ENCODE measurements at places on chromosomes 2 and 18.

DNA sequence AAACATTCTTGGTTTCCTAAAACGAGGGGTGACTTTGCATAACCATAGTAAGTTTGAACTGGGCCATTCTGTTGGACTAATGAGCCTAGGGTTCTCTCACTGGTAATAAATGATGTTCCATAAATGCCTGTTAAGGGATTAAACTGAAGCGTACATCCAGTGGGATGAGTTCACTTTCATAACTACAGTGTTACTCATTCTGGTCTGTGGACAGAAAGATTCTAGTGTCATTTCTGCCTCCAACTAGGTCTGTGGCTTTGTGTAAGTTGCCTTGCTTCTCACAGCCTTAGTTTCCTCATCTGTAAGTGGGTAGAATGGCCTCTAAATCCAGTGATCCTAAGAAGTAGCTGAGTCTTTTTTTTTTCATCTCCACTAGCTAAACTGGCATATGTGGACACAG, 1860.6 kb upstream of the PIK3C3 start:
- DNase-seq, result no peak

- no peak for DNase-seq
Observed at GRCh38 chr18:59387687-59388565, 28.9 kb upstream of the LMAN1 start.

DNA sequence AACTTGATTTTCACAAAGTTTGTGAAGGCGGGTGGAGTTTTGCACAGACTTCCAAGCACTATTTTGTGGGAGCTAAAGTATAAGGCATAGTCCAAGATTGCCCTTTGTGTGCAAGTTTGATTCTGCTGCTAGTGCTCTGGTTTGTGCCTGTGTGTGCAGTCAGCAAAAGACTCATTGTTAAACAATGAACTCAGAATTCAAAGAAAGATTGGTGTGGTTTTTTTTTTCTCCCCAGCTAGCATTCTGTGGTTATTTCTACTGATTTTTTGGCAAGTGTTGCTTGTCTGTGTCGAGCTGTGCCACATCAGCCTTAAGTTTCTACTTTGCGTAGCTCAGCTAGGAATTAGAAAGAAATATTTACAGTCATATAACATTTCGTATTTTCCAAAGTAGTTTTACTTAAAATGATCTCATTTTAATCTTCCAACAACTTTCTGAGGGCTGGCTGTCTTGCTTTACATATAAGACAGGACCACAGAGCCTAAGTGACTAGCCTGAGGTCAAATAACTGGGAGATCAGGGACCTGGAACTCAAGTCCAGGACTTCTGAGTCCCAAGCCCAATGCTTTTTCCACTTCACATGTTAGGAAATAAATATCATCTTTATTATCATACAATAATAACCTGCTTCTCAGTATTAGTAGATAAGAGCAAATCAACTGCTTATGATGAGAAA, 69.8 kb downstream of the BABAM2 start:
- DNase-seq, result peak; percentile 12

DNA sequence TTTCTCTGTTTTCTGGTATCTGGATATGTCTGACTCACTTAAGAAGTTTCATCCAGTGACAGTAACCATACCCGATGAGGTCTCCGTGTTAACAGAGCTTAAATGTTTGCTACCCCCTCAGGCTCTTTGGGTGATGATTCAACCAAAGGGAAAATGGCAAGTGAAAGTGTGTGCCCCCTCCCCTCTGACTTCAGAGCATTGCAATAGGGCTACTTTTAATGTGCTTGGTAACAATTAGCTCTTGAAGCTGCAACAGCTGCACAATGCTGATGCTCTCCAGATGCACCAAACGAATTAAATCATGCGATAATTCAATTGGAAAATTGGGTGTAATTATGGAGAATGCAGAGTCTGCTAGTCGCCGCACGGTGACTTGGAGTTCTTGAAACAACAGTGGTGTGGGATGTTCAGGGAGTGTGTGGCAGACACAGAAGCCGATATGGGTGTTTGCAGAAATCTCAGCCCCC, 270.7 kb downstream of the ALK start:
- no peak for DNase-seq

DNA sequence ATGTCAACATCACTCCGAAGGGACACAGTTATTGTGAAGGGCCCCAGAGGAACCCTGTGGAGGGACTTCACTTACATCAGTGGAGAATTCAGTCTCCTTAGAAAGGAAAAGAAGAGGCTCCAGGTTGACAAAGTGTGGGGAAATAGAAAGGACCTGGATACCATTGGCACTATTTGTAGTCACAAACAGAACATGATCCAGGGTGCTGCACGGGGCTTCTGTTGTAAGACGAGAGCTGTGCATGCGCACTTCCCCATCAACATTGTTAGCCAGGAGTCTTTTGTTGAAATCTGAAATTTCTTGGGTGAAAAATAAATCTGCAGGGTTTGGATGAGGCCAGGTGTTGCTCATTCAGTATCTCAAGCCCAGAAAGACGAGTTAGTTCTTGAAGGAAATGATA, 2.4 kb upstream of the ALPK2 start:
- DNase-seq, result no peak

GRCh38 chr18:79987566-79987965, 797 bp downstream of the TXNL4A start:
- no peak for DNase-seq

- no peak for DNase-seq
Observed at GRCh38 chr2:29615183-29615582, 306.2 kb downstream of the ALK start.

- no peak for DNase-seq
Observed at GRCh38 chr2:149064856-149065630, 26.5 kb downstream of the LYPD6B start.
